ENCODE measurements at places on chromosomes 5 and 9. TPM values are rescaled to one million over a fixed set of nuclear protein-coding genes. Genes with fewer than 3 reads are reported as not detected.

DNA sequence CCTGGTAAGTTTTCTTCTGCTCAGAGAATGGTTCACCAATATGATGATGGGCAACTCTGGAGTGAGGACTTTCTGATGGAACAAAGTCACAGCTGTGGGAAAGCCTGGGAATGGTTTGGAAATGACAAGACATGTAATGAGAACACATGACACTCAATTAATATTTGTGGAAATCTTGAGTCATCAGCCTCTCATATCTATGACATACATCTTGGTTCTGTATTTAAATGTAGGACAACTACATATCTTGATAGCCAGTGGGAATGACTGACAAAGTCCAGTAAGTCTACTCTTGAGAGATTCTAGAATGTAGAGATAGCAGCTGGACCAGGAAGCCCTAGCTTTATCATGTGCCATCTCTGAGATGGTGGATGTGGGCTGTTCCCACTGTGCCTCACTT lies 85.5 kb downstream of the PALM2AKAP2 start:
- DNase-seq: no peak

DNA sequence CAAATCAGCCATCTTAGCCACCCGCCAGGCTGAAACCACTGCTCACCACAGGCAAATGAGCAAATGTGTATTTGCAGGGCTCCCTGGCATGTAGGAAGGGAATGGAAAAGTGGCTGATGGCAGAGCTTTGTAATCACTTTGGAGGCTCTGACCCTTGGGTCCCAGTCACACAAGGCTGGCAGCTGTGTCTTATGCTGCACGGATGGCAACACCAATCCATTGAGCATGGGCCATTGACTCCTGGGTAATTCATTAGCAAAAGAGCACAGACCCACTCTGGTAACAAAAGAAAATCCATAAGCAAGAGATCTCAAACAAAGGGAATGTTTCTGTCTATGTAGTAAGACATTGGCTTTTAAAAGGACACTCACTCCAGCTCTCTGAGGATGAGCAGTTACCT lies 57.6 kb downstream of the SPOCK1 start:
- no peak for DNase-seq

- no peak for DNase-seq
Observed at GRCh38 chr5:142944140-142944539, 174.0 kb downstream of the ARHGAP26 start.

DNA sequence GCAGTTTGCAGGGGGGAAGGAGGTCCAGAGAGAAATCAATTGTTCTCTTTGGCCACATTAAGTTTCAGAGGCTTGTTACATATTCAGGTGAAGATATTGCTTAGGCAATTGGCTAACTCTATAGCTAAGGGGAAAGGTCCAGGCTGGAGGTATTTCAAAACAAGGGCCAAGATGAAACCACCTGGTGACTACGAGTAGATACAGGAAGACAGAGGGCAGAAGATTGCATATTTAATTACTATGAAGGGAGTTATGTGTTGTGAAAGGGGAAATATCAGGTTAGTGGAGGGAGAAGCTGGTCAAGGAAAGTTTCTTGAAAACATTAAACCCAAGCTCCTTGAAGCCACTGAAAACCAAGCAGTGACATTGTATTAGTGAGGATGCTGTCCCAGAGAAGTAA lies 1.9 kb upstream of the RAD23B start:
- DNase-seq: no peak

DNA sequence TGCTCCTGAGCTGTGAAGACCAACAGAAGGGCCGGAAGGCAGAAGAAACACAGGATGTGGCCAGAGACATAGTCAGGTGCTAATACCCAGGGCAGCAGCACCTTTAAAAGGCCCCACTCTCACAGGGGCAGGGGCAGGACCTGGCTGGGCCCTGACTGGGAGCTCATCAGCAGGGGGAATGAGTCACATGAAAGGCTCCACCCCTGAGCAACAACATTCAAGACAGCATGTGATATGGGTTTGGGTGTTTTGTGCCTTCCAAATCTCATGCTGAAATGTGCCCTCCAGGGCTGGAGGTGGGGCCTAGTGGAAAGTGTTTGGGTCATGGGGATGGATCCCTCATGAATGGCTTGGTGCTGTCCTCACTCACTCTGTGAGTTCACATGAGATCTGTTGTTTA lies 181.7 kb downstream of the ERCC6L2 start:
- DNase-seq: no peak

GRCh38 chr5:55868846-55869245 lies 17.7 kb downstream of the IL31RA start:
- DNase-seq: peak; percentile 87

DNA sequence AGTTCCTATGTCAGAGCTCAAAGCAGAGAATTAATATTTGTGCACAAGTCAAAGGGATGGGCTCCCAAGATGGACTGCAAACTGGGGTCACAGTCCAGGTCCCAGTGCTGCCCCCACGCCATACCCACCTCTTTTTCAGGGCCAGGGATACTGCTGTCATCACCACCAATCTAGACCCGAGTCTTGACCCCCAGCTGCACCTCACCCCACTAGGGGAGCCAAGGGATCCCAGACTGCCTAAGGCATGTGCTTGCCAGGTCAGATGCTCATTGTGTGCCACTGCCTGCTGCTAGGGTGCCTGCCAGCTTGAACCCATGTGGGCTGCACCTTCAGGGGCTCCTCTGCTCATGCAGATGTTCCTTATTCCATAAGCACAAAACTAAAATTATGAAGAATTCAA lies 215.6 kb upstream of the NREP start:
- no peak for DNase-seq

GRCh38 chr5:59367791-59368394 lies 525.6 kb downstream of the PDE4D start:
- DNase-seq: peak; percentile 91

DNA sequence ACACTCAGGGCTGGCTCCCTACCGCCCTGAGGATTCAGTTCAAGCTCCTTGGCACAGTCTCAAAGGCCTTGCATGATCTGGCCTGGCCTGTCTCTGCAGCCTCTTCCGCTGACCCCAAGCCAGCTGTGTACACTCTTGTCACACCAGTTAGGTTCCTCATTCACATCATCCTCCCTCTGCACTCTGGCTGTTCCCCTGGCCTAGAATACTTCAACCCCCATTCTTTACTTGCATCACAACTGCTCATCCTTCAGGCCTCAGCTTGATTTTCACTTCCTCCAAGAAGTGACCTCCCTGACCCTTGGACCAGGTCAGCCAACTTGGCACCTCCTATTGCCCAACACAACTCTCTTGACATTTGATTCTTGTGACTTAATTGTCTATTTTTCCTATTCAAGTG lies 18.9 kb upstream of the PFDN1 start:
- DNase-seq: peak; percentile 55

- DNase-seq: no peak
Observed at GRCh38 chr5:180115326-180116076, 43.9 kb upstream of the RNF130 start.

DNA sequence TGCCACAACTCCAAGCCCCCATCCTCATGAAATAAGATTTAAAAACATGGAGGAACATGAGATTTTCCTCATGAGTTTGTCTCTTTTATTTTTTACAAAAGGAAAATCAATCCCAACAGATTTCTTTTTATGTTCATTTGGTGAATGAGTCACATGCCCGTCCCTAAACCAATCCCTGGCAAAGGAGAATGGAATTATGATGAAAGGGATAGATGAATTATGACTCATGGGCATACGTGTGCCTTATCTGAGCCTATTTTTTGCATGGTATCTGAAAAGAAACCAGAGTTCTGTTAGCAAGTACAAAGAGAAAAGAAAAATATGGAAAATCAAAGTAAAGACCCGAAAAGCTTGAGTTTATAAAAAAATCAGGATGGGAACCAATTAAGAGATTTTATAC lies 267.5 kb upstream of the TMEM161B start:
- DNase-seq: no peak

DNA sequence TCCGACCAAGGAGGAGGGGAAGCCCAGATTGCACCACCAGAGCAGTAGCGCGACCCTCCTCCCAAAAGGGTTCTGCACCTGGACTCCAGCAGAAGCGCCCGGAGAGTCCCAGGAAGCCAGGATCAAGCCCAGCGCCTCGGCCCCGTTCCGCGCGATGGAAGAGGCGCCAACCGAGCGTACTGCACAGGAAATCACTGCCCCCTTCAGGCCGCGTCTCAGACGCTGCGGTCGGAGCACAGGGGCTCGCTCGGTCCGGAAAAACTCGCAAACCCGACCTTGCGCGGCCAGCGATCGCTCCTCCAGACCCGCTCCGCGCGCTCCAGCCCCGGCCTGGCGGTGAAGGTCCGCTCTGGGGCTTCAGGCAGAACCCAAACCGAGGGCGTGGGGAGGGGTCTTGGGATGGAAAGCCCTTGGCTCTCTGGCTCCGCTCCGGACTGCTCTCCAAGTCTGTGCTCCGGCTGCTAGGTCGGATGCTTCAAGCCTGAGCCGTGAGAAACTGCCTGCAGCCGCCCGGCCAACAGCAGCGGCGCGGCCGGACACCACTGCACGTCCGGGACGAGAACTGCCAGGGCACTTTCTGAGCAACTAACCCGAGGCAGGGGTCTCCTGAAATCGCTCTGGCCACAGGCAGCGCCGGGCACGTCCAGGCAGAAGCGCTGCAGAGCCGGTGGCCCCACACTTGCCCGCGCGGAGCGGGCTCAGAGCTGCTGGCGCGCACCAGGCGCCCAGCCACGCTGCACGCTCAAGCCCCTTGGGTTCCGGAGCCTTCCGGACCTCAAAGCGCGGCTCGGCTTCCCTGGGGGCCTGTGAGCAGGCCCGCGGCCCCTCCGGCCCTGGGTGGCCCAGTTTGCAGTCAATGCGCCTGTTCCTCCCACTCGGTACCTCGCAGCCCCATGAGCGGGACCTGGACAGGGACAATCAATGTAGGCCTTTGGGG lies 1.3 kb downstream of the GABBR2 start:
- peak; percentile 62 for DNase-seq

GRCh38 chr5:176818391-176819098 lies 8.2 kb downstream of the UNC5A start:
- DNase-seq: no peak

- no peak for DNase-seq
Observed at GRCh38 chr5:29079771-29080170, 2041.4 kb upstream of the CDH9 start.

GRCh38 chr9:61669352-61669751 lies 479.5 kb downstream of the SPATA31A7 start:
- no peak for DNase-seq

GRCh38 chr9:120579139-120580050 lies 572 bp downstream of the CDK5RAP2 start:
- DNase-seq: peak; percentile 3

DNA sequence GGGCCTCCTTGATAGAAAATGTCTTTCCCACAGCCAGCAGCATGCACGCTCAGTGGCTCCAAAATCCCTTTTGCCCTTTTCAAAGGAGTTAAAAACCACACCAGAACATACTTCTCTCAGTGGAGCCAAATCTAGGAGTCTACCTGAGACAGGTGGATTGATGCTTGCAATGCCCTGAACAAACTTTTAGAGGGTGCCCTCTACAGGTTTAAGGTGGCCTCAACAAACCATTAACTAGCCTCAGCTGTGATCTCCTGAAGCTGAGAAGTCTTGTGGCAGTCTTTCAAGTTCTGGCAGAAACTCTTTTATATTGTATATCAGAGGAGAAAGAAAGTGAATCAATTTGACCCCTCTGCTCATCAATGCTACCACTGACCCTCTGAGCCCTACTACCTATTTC lies 125.4 kb downstream of the MED27 start:
- no peak for DNase-seq

- no peak for DNase-seq
Observed at GRCh38 chr9:14962193-14962882, 52.1 kb upstream of the FREM1 start.

GRCh38 chr5:153974813-153975163 lies 63.9 kb downstream of the FAM114A2 start:
- DNase-seq: no peak

GRCh38 chr9:130480673-130481072 lies 35.9 kb downstream of the ASS1 start:
- DNase-seq: no peak

- no peak for DNase-seq
Observed at GRCh38 chr5:84494453-84494852, 109.8 kb upstream of the EDIL3 start.

- DNase-seq: no peak
Observed at GRCh38 chr5:10456583-10457420, 15.1 kb downstream of the ROPN1L start.

DNA sequence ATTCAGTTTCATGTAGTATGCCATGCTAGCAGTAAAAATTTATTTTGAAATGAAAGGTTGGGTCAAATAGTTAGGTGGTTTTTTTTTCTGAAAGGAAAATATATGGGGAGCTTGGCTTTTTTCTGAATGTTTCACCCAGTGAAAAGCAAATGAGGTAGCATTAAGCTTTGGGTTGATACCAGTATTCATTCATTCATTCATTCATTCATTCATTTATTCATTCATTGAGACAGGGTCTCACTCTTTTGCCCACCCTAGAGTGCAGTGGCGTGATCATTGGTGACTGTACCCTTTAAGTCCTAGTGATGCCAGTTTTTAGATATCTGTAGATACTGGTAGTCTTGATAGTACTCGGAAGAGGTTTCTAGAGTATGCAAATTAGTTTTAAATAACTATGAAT lies 42.4 kb upstream of the LRRC70 start:
- DNase-seq: no peak

DNA sequence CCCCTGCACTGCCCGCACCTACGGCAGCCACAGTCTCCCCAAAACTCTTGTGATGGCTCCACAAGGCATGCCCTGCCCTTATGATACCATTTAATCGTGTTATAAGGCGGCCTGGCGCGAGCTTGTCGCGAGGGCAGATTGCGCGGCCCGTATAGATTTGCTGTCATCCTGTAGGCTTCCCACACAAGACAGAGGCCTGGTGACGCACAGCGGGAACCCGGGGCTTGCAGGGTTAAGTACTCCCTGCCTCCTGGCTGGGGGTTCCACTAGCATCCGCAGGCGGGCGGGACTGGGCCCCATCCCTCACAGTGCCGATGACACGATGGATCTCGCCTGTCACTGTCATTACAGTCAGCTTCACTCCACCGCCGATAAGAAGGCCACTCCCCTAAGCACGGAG lies 364.9 kb upstream of the IRX2 start:
- DNase-seq: no peak

- DNase-seq: no peak
Observed at GRCh38 chr9:96149533-96150280, 152.3 kb downstream of the HSD17B3 start.

The NEUROG1 gene
- not detected for total RNA-seq

The DRD1 gene
- 2.4 TPM for total RNA-seq

The ITGA2 gene
- 10.6 TPM for total RNA-seq

The OR1L6 gene
- total RNA-seq: 1.2 TPM

The EIF4EBP3 gene
- total RNA-seq: not detected

The MCCC2 gene
- 25.0 TPM for total RNA-seq

The FOXD4 gene
- 3.4 TPM for total RNA-seq

The CEP78 gene
- 42.1 TPM for total RNA-seq

The ZNF300 gene
- 6.3 TPM for total RNA-seq

The FOXD4L6 gene
- total RNA-seq: not detected

The CMYA5 gene
- total RNA-seq: 9.9 TPM

The NR5A1 gene
- total RNA-seq: not detected

The SUSD3 gene
- not detected for total RNA-seq

The CSF2 gene
- not detected for total RNA-seq

The FAM221B gene
- 1.2 TPM for total RNA-seq

The IFNA13 gene
- total RNA-seq: 8.2 TPM

The PTPN3 gene
- total RNA-seq: 2.9 TPM

The OLFM1 gene
- 3.6 TPM for total RNA-seq

The SMIM27 gene
- not detected for total RNA-seq

The SPINK5 gene
- 3.6 TPM for total RNA-seq

The PGGT1B gene
- total RNA-seq: 29.9 TPM

The SLC22A4 gene
- 4.6 TPM for total RNA-seq

The GFI1B gene
- total RNA-seq: 0.48 TPM

All from umbilical cord (tissue), 2 donors.